ENCODE measurements at places on chromosomes 3 and 15.

DNA sequence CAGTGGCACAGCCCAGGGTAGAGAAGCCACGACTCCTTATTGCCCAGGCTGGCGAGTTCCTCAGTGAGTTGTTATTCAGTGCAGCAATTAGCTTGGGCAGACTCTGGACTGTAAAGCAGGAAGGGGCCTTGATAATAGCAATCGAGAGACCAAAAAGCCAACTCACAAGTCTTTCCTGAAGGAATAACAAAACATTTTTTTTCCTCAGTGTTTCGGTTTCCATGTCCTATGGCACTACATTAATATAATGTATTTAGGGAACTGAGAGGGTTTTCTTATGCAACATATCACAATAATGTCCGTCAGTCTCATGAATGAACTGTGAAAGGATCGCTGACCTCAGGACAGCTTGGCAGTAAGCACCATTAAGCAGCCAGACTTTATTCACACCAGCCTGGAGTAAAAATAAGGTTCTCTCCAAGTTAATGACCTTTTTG, 248.9 kb upstream of the TBL1XR1 start:
- DNase-seq, result no peak

GRCh38 chr15:64997745-64998375, 8.1 kb upstream of the SPG21 start:
- no peak for DNase-seq

GRCh38 chr3:63661242-63661641, 8.8 kb downstream of the SNTN start:
- DNase-seq, result no peak

GRCh38 chr3:152853196-152853595, 18.3 kb downstream of the P2RY1 start:
- DNase-seq, result no peak

DNA sequence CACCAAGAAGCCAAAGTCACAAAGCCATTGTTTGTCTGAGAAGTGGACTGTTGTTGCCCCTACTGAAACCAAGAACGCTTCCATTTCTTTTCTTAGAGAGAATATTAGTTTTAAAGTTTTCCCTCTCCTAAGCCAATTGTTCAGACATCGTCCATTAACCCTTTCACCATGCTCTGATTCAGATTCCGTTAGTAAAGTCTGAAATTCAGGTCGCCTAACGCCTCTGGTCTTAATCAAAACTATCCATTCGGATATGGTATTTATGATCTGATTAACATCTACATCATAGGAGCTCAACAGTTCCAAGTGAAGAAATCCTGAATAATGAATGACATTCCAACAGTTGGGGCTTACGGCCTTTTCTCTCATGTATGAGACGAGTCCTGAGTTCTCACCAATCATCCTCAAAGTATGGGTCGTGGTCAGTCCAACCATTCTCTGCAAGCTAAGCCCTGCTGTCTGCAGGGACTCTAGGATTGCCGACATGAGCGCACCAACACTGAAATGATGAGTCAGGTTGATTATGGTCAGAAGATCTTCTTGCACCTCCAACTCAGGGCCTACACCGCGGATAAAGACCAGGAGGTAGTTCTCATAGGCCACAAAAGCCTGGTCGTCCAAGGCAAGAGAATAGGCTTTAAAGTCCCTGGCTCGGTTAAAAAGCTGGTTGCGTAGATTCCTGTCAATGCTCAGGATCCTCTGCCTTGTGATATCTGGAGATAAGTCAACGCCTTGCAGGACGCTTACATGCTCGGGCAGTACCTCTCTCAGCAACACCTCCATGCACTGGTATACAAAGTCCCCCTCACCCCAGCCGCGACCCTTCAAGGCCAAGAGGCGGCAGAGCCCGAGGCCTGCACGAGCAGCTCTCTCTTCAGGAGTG, 767 bp downstream of the EPM2AIP1 start:
- DNase-seq, result no peak

- DNase-seq, result no peak
Measured at GRCh38 chr15:78035321-78035751, 42.2 kb downstream of the TBC1D2B start.

- peak; percentile 73 for DNase-seq
Measured at GRCh38 chr15:67548862-67549651, 6.6 kb downstream of the MAP2K5 start.

DNA sequence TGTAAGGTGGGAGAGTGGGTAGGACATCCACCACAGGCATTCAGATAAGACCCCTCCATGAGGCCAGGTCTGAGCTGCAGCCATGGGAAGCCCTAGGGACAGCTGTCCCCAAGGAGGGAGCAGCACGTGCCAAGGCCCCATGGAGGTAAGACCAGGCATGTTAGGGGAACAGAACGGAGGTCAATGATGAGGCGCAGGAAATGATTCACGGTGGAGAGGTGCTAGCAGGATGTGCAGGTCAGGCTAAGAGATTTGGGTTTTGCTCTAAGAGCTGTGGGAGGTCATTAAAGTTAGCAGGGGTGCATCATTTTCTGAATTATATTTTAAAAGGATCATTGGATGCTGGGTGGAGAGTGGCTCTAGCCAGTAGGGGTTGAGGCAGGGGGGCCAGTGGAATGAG, 66.4 kb upstream of the SNRPA1 start:
- DNase-seq, result no peak

- no peak for DNase-seq
Measured at GRCh38 chr3:148101061-148101460, 596.6 kb upstream of the AGTR1 start.

DNA sequence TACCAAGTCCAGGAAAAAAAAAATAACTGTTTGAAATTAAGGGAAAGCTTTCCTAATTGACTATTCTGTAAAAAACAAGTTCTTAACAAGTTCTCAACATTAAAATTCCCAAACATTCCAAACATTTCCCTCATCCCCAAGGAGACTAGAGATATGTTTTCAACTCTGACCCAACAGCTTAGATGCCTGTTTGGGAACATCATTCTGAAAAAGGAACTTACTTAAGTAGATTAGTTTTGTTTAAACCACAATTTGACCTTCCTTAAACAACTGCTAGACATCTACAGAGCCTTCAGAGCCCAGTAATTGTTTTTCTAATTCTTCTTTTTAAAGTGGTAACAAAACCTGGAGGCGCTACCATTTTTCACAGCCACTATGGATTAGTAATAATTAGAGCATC, 12.8 kb downstream of the UBR1 start:
- no peak for DNase-seq

- DNase-seq, result no peak
Measured at GRCh38 chr15:43214169-43214568, 6.6 kb downstream of the EPB42 start.

GRCh38 chr15:92606126-92606835, 49.3 kb downstream of the FAM174B start:
- DNase-seq, result no peak

DNA sequence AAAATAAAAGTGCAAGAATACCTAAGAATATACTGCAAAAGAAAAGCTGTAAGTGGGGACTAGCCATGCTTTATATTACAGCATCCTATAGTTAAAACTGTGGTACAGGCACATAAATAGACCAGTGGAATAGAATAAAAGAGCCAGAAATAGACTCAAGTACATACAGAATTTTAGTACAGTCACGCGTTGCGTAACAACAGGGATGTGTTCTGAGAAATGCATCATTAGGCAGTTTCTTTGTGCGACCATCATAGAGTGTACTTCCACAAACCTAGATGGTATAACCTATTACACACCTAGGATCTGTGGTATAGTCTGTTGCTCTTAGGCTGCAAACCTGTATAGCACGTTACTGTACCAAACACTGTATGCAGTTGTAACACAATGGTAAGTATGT, 61.8 kb downstream of the PCCB start:
- DNase-seq, result no peak

DNA sequence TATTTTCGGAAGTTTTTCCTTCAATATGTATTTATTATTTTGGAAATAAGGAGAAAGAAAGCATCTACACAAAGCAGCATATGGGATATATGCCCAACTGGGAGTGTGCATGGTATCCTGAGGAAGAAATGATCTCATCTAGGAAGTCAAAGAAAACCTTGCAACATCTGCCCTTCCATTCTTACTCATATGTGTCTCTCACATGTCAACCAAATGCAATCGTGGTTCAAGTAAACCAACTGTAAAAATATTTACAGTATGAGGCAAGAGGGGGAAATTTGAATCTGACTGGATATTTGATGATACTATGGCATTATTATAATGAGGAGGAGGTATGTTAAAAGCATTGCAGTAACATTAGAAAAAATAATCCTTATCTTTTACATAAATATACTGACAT, 3.2 kb upstream of the SCG3 start:
- no peak for DNase-seq

GRCh38 chr3:177110386-177110785, 86.9 kb downstream of the TBL1XR1 start:
- DNase-seq, result no peak

GRCh38 chr3:62532796-62533195, 159.4 kb upstream of the FEZF2 start:
- DNase-seq, result no peak

DNA sequence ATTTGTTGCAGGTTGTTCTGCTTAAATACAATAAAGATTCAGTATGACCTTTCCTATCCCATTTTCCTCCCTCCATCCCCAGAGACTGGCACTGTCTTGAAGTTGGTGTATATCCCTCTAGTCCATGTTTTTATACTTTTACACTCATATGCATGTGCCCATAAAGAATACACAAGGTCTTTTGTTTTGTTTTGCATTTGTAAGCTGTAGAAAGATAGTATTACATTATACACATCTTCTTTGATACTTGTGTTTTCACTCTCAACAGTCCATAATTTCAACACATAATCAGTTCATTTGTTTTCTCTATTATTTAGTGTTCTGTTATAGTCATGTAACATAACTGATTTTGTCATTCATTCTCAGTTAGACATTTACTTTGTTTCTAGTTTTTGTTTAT, 88.7 kb upstream of the AADACL2 start:
- DNase-seq, result no peak

GRCh38 chr3:72855001-72855400, 6.8 kb upstream of the SHQ1 start:
- DNase-seq, result no peak

DNA sequence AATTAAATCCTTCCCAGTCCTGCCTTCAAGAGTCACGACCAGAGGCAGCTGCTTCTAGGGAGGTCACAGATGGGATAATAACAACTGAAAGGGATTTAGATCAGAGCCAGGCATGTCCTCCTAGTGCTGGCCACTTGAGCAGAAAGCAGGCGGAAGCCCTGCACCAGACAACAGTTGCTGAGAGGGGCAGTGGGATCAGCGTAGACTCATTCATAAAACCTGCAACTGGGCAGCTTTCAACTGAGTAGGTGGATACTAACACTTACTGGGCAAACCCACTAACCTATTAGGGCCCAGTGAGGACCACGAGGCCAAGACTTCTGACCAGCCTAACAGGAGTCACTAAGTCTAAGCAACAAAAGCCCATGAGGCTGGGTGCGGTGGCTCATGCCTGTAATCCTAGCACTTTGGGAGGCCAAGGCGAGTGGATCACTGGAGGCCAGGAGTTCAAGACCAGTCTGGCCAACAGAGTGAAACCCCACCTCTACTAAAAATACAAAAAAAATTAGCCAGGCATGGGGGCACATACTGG, 67.0 kb downstream of the DAPK2 start:
- no peak for DNase-seq

DNA sequence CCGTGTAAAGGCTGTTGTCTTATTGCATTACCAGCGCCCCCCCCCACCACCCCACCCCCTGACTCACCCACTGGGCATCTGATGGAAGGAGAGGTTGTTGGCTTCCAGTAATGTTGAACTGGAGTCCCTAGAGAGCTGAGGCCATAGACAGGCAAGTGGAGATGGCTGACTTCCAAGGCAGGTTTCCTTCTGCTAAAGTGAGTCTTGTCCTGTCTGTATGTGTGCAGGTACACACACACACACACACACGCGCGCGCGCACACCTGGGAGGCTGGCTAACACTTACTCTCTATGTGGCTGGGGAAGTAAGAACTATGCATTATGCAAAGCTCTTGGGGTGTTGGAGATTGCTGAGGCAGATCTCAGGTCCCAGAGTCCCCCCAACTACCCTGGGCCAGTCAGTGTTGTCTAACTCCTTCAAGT, 1.6 kb upstream of the KY start:
- DNase-seq, result no peak

DNA sequence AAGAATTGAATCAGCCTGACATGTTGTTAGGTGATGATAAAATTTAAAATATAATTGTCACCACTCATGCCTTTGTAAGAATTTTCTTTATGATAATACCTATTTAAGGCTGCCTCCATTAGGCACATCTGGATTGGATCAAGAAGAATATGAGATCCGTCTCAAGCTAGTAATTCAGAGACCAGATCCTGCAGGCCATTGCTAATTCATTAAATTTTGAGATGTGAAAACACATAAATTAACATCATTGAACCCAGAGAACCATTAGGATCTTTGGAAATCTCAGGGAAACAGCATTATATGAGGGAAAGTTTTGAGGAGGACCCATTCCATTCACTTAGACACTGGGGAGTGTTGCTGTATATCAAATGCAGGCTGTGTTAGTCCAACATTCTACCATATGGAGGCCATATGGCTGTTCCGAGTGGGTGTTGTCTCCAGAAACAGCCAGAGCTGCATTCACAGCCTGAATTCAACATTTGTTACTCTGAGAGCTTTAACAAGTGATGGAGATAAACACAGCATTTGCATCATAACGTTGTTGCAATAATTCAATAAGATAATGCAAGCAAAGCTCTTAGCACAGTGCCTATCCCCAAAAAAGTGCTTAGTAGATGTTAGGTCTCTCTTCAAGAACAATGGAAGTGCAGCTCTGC, 67.4 kb downstream of the DTWD1 start:
- DNase-seq, result no peak

DNA sequence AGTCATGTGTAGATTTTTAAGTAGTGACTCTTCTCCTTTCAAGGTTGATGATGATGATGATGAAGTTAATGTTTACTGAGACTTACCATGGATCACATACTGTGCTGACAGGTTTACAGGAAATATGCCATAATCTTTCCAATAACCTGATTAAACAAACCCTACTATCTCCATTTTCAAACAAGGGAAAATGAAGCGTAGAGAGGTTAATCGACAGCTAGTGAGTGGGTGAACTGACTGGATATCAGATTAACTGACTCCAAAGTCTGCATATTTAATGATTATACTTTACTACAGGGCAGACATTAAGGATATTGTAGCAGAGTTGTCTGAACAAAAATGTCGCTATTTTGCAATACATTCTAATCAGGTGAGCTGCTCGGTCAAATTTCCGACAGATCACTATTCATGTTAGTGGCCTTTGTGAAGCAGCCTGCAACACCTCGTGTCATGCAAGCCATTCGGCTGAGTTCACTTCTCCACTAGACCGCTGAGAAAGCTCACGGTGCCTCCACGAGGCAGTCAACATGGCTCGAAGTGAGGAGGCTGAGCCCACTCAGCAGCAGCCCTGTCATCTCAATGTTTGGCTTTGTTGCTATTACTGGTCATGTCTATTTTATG, 264.2 kb downstream of the NFKBIZ start:
- no peak for DNase-seq

Data from posterior cingulate gyrus (tissue), 11 donors.